ENCODE measurements at places on chromosomes 5 and 9.
A peak's percentile ranks its signal among the peaks of the same experiment; 100 is the strongest.

- H3K27me3 ChIP-seq = no peaks in the 10 kb centered on the region
- no peak overlapping the region for H3K27ac ChIP-seq
- H3K36me3 ChIP-seq = no peaks in the 10 kb centered on the region
Measured at GRCh38 chr5:168752012-168752411, 172.8 kb upstream of the PANK3 start.

DNA sequence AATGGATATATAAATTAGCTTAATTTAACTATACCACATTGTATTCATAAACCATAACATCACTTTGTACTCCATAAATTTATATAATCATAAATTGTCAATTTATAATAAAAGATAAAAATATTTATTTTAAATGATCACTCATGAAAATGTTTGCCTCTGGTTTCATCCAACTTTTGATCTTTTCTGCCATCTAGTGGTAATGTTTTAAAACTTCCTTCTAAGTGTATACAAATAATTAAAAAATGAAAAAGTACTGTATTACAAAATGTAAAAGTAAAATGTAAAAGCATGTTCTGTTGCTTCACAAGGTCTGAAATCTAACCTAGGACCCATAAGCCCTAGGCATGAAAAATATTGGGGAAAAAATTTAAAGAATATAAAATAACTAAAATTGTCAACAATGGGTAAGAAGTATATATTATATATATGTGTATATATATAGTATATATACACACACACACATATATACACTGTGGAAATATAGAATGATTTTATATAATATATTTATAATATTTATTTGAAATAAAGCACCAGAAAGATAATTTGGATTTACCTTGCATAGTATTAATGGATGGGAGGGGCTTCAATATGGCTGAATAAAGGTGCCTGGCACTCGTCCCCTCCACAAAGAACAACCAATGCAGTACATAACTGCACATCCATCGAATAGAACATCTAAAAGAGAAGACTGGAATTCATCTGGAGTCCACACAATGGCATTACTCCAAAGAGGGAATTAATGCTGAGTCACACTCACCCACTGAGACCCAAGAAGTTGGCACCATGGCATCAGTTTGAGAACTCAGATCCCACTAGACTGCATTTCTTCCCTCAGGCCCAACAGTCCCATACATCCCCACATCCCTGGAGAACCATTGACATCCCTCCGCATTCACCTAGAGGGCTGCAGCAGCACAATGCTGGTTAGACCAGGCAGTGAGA lies 32.5 kb downstream of the ANXA1 start:
- no peak overlapping the region for H3K4me3 ChIP-seq
- no peaks in the 10 kb centered on the region for H3K4me1 ChIP-seq
- DNase-seq = no peak
- H3K27me3 ChIP-seq = peaks cover 3% of the 10 kb centered on the region
- no peaks in the 10 kb centered on the region for H3K36me3 ChIP-seq

DNA sequence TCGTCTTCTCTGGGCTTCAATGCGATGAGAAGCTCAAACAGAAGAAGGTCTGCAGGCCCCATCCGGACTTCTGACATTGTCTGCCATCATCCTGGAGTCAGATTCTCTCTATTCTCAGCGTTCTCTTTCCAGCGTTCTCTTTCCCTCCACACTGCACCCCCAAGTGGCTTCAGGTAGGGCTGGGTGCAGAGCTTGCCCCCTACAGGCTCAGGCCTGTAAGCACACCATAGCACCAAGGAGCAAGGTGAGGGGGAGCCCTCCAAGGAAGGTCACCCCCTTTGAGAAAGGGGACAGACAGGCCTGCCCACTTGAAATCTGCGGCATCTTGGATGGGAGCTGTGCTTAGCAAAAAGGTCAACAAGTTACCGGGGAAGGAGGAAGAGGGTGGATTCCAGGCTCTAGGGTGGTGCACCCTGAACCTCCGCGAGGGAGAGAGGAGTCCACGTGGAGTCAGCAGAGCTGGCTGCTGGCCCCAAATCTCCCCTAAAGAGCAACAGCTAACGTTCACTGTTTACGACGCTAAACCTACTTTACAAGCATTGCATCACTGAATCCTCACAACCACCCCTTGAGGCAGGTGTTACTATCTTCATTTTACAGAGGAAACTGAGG lies 27.5 kb downstream of the GPX3 start:
- H3K27ac ChIP-seq = no peak overlapping the region
- no peak for DNase-seq
- no peaks in the 10 kb centered on the region for H3K27me3 ChIP-seq

GRCh38 chr9:38186404-38187115 lies 117.5 kb upstream of the SHB start:
- H3K36me3 ChIP-seq = no peaks in the 10 kb centered on the region
- H3K4me3 ChIP-seq = no peak overlapping the region
- DNase-seq = no peak
- no peaks in the 10 kb centered on the region for H3K4me1 ChIP-seq

- peaks cover 10% of the 10 kb centered on the region for H3K36me3 ChIP-seq
- H3K27ac ChIP-seq = no peak overlapping the region
- no peak overlapping the region for H3K4me3 ChIP-seq
- peaks cover 4% of the 10 kb centered on the region for H3K4me1 ChIP-seq
- no peaks in the 10 kb centered on the region for H3K27me3 ChIP-seq
- DNase-seq = no peak
Measured at GRCh38 chr5:59709846-59710245, 183.7 kb downstream of the PDE4D start.

- H3K4me3 ChIP-seq = no peak overlapping the region
- no peak overlapping the region for H3K27ac ChIP-seq
- no peaks in the 10 kb centered on the region for H3K36me3 ChIP-seq
- peaks cover 4% of the 10 kb centered on the region for H3K4me1 ChIP-seq
Measured at GRCh38 chr9:82419696-82420486, 431.3 kb downstream of the SPATA31D1 start.

DNA sequence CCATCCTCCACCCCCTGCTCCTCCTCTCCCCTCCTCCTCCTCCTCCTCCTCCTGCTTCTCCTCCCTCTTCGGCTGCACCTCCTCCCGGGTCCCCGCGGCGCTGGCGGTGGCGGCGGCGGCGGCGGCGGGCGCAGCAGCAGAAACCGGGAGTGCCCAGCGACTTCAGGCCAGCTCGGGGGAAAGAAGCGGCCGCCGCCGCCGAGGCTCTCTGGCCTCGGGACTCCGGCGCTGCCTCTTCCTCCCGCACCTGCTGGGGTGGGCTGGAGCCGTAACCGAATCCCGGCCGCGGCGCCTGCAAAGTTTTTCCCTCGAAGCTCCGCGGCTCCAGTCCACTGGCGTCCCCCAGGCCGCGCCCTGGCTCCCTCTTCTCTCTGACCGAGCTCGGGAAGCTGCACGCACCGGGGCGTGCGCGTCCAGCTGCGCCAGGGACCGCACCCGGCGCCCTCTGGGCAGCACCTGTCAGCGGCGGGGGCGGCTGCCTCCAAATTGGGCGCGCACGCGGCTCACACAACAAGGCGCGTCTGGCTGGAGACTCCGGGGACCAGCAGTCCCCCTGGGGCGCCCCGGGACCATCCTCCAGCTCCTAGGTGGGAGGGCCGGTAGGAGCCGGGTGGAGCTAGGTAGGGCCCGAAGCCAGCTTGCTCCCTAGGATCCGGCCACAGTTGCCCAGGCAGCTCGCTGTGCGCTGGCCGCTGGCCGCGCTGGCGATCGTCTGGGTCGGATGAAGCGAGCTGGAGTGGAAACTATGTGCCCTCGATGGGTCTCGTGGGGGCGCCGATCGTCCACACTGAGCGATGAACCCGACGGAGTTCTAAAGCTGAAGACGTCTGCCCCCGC lies at the start of gene MCTP1:
Gene MCTP1 (minus strand): TSS at position 523 of the 837 bp plus-strand sequence.
- H3K36me3 ChIP-seq = no peaks in the 10 kb centered on the region
- peak; percentile 16 for DNase-seq
- peak within 1 kb of the TSS; percentile 59 for H3K4me3 ChIP-seq
- H3K4me1 ChIP-seq = peaks cover 11% of the 10 kb centered on the region
- H3K27ac ChIP-seq = no peak within 1 kb of the TSS

- H3K27ac ChIP-seq = no peak overlapping the region
- H3K36me3 ChIP-seq = no peaks in the 10 kb centered on the region
- no peak overlapping the region for H3K4me3 ChIP-seq
- no peaks in the 10 kb centered on the region for H3K27me3 ChIP-seq
- no peak for DNase-seq
Measured at GRCh38 chr5:144585681-144586080, 415.0 kb downstream of the KCTD16 start.

DNA sequence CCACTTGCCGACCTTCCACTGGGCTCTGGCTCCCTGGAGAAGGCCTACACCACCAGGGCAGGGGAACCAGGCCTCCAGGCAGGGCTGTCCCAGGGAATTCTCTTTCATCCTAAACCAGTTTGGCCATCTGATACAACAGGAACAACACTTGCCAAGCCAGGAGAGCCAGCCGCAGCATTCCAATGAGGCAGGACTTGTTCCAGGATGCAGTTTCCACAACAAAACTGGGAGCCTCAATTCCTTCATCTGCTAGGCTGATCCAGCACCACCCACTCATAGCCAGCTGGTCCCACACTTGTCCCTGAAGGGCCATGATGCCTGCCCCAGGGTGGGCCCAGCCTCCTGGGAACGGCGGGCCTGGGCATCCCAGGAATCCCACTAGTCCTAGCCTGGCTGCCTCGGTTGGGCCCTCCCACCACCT lies 26.0 kb downstream of the BICD2 start:
- no peaks in the 10 kb centered on the region for H3K36me3 ChIP-seq
- H3K4me1 ChIP-seq = peaks cover 90% of the 10 kb centered on the region
- H3K4me3 ChIP-seq = no peak overlapping the region
- no peaks in the 10 kb centered on the region for H3K27me3 ChIP-seq
- no peak for DNase-seq

DNA sequence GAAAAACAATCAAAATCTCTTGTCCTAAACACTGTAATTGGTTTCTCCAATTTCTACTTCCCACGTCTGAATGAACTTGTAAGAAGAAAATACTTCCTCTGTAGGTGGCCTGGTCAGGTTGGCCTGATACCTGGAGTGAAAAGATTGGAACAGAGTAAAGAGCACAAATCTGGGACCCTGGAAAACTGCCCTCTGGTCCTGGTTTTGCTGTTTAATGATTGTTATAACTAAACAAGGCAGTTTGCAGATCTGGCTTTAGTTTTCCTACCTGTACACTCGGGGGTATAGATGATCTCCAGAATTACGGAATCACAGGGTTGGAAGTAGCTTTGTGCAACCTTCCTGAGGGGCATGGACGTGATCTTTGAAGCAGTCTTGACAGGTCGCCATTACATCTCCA lies 67.6 kb downstream of the ZSWIM6 start:
- H3K27ac ChIP-seq = no peak overlapping the region
- no peaks in the 10 kb centered on the region for H3K36me3 ChIP-seq
- peaks cover 30% of the 10 kb centered on the region for H3K4me1 ChIP-seq

DNA sequence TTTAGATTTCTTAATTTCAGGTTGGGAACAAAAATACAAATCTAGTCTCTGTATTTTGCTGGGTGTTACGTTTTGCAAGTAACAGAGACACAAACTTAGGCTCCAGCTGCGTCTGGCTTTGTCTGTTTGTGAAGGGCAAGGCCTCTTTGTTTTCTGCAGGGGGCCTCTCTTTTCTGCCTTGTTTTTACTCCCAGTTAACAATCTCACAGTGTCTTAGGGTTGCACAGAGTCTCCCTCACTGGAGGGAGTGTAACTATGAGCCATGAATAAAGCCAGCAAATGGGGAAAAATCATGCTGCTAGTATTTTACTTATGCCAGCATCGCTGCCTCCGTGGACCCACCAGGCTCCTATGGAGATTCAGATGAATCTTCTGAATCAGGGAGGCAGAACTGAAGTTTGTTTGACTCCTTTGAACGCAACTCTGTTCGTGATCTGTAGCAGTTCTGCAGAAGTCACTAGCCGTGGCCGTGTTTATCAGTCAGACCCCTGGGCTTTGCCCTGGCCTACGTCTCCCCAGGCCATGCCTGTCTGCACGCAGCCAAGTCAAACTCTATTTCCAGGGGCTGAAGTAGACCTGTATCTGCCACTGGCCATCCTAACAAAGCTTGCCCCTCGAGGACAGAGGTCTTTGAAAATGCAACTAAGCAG lies 77.2 kb downstream of the ATP10B start:
- H3K36me3 ChIP-seq = no peaks in the 10 kb centered on the region
- peaks cover 3% of the 10 kb centered on the region for H3K27me3 ChIP-seq
- no peak overlapping the region for H3K27ac ChIP-seq
- no peak overlapping the region for H3K4me3 ChIP-seq

DNA sequence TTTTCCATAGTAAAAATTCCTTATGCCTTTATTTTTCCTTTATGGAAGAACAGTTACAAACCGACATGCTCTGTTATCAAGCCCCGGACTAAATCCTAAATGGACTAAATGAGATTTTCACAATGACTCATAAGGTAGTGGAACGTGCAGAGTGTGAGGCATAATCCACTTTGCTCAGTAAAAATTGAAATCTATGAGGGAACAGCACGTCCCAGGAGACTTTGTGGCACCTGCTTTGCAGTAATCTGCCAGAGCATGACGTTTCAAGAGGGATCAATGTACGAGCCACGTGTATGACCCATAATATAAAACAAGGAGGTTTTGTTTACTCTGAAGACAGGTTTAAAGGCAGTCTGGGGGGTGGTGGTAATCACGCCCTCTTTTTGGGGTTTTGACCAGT lies 83.8 kb upstream of the GNA14 start:
- DNase-seq = no peak
- H3K27ac ChIP-seq = no peak overlapping the region
- H3K4me3 ChIP-seq = no peak overlapping the region
- H3K27me3 ChIP-seq = no peaks in the 10 kb centered on the region
- peaks cover 3% of the 10 kb centered on the region for H3K4me1 ChIP-seq

- peaks cover 10% of the 10 kb centered on the region for H3K4me1 ChIP-seq
- no peaks in the 10 kb centered on the region for H3K36me3 ChIP-seq
- DNase-seq = no peak
- no peak overlapping the region for H3K4me3 ChIP-seq
- H3K27me3 ChIP-seq = no peaks in the 10 kb centered on the region
- H3K27ac ChIP-seq = no peak overlapping the region
Measured at GRCh38 chr5:65728218-65728617, 6.2 kb downstream of the NLN start.

DNA sequence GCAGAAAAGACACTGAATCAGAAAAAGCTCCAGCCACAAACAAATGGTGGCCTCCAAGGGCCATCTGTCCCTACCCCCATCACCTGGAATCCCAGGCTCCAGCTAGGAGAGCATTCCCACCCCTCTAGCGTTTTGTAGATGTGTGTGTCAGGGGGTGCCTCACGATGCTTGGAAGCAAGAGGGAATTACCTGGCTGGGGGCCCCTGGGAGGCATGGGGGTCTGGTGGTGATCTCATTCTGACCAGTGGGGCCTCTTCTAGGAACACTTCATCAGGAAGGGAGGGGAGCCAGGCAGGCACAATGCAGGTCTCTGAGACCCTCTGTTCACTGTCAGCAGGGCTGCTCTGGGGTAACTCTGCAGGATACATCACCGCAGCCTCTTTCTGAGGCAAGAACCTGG lies 6.0 kb downstream of the SHROOM1 start:
- peaks cover 43% of the 10 kb centered on the region for H3K27me3 ChIP-seq
- no peaks in the 10 kb centered on the region for H3K36me3 ChIP-seq
- DNase-seq = no peak
- no peak overlapping the region for H3K4me3 ChIP-seq
- H3K27ac ChIP-seq = no peak overlapping the region

Data from activated B cell treated with CpG ODN at 0.5 μM for 24 hours (primary cell).